Epithelial cell of esophagus (primary cell): ENCODE measurements at places on chromosomes 4 and X.
A peak's percentile ranks its signal among the peaks of the same experiment; 100 is the strongest.

DNA sequence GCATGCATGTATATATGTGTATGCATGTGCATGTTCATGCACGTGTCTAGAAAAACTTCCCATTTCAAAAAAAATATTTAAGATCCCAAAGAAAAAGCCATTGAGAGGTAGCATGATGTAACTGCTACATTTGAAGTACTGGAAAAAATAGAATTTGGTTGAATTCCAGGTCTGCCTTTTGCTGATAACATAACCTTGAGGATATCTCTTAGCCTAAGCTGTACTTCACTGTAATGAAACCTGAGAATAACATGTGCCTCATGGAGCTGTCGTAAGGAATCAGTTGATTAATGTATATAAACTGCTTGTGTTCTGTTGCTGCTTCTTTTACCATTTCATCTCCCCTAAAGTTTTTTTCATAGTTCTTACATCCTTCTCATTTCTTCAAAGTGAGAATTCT is 351.8 kb downstream of the GRIA2 start:
- DNase-seq, result no peak

DNA sequence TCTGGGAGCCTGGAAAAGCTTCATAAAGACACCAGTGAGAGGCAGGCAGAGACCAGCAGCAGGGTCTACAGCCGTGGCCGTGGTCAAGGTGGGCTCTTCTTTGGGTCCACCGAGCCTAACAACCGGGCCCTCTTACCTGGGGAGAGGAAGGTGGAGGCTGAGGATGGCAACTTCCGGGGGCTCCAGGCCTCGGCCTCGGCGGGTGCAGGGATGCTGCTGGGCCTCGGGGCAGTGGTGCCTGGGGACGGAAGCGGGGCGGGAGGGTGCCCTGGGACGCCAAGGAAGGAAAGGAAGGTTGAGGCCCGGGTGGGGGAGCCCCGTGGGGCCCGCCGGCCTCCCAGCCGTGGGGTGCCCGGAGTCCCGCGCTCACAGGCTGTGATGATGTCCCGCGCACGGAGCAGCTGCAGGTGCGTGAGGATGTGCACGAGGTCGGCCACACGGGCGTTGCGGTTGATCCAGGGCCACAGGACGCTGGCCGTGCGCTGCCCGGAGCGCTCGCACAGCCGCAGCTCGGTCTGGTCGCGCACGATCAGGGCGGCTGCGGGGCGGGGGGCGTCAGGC is 561 bp downstream of the IRAK1 start:
- DNase-seq, result no peak

- DNase-seq, result no peak
These were observed 61.8 kb downstream of the NEIL3 start for GRCh38 chr4:177371461-177371860.

- no peak for DNase-seq
These were observed 42.4 kb downstream of the ATOH1 start for GRCh38 chr4:93870876-93871458.

GRCh38 chrX:47634871-47635575 is 5.3 kb upstream of the CFP start:
- DNase-seq, result no peak

DNA sequence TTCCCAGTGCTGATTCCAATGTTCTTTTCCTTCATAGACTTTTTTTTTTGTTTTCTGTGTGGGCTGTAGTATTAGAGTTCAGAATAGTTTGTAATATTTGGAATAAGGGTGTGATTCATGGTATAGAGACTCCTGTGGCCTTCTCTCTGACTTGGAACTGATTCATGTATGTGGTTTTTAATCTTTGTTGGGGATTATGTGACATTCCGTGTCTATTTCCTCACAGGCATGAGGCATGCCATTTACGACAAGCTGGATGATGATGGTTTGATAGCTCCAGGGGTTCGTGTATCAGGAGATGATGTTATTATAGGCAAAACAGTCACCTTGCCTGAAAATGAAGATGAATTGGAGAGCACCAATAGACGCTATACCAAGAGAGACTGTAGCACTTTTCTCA is 44.4 kb downstream of the POLR2B start:
- DNase-seq, result peak; percentile 93

DNA sequence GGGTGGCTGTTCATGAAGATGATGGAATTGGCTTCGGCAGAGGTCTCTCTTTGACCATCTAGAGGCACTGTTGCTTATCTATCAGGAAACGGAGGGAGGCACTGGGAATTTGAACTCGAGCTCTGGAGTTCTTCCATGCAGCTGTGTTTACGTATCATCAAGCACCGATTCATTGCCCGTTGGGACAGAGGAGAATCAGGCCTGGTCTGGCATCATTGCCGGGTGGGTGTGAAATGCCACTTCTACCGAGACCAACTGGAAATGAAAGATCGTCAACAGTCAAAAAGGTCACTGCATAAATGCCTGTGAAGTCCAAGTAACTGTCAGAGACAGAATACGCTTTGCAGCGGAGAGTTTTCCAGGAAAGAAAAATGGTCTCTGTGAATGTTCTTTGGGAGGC is 166.9 kb downstream of the ASMT start:
- no peak for DNase-seq

GRCh38 chrX:34918091-34918736 is 24.4 kb upstream of the FAM47B start:
- DNase-seq, result peak; percentile 74

GRCh38 chr4:6502147-6502546 is 29.7 kb upstream of the PPP2R2C start:
- no peak for DNase-seq

- no peak for DNase-seq
These were observed 23.4 kb downstream of the OTUD4 start for GRCh38 chr4:145156986-145157385.

- peak; percentile 0 for DNase-seq
These were observed 81.5 kb upstream of the F9 start for GRCh38 chrX:139448996-139449395.

DNA sequence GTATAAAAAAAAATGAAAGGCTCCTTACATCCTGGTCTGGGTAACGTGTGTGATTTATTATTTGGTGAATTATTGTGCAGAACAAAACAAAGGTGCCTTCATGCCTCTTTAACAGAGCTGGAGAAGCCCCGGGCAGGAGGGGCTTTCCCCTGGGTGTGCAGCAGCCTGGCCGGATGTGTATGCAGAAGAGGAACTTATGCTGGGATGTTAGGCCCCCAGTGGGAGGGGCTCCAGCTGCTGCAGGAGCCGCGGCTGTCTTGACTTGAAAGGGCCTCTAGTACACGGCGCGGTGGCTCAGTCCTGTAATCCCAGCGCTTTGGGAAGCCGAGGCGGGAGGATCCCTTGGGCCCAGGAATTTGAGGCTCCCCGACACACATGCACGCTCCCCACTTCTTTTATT is 16.0 kb downstream of the CCNQ start:
- DNase-seq, result peak; percentile 29

DNA sequence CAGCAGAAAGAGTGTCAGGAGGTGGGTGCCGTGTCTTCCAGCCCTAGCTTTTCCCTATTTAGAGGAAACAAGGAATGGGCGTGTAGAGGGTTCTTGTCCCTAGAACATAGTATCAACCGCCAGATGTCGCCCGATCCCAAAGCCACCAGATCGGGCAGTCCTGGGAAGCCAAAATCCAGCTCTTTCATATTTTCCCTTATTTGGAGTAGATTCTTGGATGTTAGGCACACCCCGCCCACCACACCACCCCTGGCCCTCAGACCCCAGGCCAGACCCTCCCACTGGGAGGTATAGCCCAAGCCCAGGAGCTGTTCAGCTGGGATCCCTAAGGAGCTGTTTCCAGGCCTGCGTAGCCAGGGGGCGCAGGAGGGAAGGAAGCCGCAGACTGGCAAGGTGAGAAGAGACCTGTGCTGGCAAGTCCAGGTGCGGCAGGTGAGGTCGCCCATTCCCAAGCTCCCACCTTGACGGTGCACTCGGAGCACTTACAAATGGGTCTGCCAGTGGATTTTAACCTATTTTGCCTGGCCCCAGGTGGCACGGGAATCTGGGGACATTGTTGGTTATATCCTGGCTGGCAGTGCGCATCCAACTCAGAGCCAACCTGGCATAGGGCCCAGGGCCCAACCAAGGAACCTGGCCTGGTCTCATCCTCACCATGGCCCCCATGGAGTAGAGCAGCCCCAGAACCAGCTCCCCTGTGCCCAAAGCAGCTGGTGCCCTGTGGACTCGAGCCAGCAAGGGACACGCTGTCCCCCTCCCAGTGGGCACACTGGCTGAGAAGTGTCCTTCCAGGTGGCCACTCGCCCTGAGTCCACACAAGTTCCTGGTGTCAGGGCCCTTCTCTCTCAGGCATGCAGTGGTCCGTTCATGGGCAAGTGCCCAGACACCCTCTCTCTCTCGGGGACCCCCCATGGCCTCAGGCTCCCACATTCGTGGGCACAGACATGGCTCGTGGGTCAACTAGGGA is 811 bp downstream of the FLNA start:
- DNase-seq, result peak; percentile 85

DNA sequence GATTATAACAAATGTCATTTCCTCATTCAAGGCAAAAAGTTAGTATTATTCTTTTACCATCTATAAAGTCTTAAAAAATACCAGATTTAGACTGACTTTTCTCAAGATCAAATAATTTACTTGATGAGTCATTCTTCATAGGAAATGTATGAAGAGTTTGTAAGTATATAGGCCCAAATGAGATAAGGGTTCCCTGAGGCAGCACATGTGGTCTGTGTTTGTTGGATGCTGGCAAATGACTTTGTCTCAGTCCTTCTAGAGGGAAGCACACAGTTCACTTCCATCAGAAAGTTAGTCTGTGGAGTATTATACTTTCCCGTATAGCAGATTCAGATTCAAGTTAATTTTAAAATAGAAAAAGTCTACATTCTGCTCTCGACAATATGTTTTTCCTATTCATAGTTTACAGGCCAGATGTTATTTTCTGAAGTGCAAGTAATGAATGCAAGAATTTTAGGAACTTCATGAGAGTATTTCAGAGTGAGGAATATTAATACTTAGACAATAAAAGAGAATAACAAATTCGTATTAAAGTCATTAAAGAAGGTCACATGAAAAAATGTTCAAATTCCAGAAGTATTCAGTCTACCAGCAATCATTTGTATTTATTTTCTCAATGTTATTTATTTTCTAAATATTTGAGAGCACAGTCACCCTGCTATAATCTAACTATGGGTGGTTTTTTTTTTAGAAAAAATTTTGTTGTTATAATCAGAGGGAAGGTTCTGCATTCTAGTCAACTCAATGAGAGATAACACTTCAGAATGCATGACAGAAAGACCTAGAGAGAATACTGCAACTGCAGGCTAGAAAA is 601.8 kb upstream of the ZFP42 start:
- no peak for DNase-seq

GRCh38 chr4:40846532-40846931 is 96.8 kb downstream of the NSUN7 start:
- no peak for DNase-seq

DNA sequence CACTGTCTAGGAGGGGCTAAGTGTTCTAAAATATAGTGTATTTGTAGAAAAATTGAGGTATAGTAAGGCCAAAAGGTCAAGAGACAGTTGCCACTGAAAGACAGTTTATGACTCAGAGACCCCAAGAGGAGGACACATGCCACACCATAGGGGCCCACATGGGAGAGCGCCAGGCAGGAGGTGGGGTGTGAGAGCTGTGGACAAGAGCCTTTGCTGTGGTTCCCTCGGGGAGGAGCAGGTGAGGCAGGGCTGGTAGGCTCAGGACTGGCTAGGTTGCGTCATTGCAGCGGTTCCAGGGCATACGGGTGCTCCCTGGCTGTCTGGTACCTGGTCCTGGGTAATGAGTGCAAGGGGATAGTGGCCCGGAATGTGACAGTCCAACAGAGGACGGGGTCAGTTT is 37.6 kb downstream of the CCNQ start:
- no peak for DNase-seq

DNA sequence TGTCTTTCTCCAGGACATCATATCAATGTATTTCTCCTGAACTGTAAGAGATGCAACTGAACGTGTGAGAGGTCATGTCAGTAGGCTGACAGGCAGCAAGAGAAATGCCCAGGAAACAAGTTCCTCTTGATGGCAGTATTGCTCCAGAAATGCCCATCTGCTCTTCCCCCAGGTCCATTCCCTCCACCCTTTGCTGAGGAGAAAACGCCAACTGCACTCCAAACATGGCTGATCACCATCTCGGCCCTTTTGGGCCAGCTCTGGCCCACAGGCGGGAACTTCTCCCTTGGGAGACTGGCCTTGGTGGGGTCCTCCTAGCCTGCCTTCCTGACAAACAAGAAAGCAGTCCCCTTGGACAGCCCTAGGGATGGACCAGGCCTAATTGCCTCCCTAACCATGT is 276.5 kb upstream of the AGTR2 start:
- DNase-seq, result peak; percentile 10

DNA sequence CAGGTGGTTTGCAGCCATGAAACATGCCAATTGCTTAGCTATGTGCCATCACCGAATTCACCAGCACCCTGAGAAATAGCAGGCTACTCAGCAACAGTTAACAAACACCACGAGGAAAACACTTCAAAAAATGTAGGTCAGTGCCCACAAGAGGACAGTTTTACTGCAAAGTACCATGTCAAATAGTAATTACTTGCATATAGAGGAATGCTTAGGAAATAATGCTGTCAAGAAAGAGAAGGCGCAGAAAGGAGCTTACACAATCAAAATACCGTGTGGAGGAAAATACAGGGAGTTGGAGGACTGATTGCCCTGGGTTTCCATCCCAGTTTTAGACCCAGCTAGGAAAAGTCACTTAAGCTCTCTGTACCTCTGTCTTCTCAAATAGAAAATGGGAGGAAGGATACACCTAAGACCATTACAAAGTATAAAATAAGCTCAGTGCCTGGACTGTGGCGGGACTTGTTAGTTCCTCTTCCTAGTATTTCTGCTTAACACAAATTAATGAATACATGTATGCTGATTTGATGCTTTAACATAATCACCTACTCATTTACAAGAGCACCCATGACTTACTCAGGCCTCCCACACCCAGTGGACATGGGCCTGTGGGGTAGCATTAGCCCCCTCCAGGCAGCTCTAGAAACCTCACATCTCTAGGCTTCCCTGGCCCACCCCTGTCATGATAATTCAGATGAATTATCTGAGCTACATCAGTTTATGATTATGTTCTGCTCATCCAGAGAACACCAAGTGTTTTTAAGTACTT is 44.5 kb upstream of the IL21 start:
- no peak for DNase-seq

DNA sequence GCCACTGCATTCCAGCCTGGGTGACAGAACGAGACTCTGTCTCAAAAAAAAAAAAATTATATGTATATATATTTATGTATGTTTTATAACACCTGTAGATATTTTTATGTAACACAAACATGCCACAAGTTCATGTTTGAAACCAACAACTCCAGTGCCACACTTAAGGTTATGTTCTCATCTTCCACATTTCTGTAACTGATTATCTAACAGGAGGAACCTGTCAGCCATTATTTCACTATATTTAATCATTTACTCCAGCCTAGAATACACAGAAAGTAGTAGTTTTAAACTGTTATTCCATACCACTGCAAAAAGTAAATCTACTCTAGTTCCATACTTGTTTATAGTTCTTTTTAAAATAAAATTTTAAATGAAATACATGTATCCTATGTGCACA is 32.3 kb downstream of the MCUB start:
- no peak for DNase-seq

GRCh38 chr4:123170843-123171242 is 225.8 kb upstream of the SPRY1 start:
- peak; percentile 34 for DNase-seq
